ENCODE measurements at places on chromosomes 2 and 18.

DNA sequence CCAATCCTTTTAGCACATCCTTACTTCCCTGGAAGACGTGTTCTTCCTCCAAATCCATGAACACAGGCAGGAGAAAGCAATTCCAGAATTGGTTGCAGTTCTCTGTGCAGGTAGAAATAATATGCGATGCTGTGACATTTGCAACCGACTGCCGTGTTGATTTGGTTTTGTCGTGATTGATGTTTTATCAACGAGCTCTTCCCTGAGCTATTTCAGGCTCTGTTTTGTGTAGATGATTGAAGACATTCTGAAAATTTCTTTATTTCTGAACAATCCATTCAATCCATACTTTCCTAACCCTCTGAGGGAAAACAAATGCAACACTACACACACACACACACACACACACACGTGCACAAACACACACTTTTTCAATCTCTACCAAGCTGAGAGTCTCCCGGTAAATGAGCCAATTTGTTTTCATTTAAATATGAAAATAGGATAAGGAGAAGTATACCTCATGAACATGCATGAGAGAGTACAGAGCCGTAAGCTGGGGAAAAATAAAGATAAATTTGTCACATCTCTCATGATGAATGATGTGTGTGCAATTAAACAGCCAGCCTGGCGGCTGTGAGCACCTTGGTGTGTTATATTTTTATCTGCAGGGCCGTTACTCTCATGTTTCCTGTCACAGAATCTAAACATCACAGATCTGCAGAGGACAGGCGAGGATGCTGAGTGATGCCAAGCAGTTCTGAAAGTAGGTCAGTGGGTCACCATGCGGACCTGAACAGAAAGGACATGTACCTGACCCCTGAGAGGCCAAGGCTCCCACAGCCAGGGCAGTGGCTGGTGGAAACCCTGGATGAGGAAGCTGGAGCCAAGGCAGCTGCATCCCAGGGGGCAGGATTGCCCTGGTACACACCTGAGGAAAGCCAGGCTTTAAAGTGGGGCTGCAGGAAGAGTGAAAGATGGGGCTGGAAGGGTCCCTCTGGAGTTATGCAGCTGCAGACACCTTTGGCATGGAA, 64.8 kb downstream of the PDCL3 start:
- DNase-seq: no peak
- no peaks in the 10 kb centered on the region for H3K36me3 ChIP-seq
- no peak overlapping the region for H3K4me3 ChIP-seq
- H3K4me1 ChIP-seq: peaks cover 24% of the 10 kb centered on the region

GRCh38 chr18:59268721-59269562, 4.3 kb downstream of the RAX start:
- peak; percentile 40 for DNase-seq
- H3K36me3 ChIP-seq: no peaks in the 10 kb centered on the region
- H3K27ac ChIP-seq: no peak overlapping the region

- no peak overlapping the region for H3K4me3 ChIP-seq
- H3K27me3 ChIP-seq: no peaks in the 10 kb centered on the region
- peaks cover 11% of the 10 kb centered on the region for H3K36me3 ChIP-seq
- H3K27ac ChIP-seq: no peak overlapping the region
- DNase-seq: no peak
- peaks cover 5% of the 10 kb centered on the region for H3K4me1 ChIP-seq
These were observed 56.7 kb downstream of the ADI1 start for GRCh38 chr2:3462493-3463104.

DNA sequence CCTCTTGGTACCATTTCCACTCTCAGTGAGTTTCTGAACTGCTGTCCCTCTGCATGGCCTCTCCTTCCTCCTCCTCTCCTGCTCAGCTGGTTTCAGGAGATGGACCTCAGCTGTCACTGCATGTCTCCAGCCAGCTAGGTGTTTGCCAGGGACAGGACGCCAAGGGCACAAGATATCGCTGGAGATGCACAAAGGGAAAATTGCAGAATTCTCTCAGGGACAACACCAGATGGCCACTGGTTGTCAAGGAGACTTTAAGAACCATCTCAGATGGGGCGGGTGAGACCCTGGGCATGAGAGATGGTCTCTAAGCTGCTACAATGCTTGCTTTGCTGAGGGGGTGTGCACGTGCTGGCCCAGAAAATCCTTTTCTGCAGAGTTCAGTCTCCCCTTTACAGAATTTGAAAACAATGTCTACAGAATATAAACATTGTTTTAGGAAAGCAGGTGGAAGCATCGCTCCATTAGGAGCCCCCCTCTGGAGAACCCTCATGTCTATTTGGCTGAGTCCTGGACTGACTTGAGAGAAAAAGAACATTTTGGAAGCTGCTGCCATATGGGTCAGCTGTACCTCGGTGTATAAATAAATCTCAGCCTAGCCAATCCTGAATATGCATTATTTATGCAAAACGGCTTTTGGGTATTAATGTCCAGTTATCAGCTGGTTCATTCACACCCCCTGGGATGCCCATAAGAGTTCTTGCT, 57.8 kb upstream of the SPP2 start:
- no peak overlapping the region for H3K27ac ChIP-seq
- DNase-seq: no peak
- H3K4me1 ChIP-seq: peaks cover 40% of the 10 kb centered on the region

DNA sequence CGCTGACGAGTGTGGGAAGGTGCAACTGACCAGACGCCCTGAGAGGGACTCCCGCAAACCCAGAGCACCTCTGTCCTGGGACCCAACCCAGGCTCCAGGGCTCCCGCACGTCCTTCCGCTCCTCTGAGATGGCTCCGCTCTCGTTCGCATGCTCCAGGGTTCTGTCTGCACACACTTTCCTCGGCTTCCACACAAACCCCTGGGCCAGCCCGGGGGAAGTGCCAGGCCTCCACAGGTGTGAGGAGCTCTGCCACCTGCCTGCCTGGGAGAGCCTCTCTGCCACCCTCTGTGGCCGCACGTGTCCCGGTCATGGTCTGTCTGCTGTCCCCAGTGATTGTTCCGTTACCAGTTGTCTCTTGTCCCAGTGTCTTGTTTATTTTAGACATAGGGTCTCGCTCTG, 222.9 kb downstream of the HDAC4 start:
- DNase-seq: no peak
- no peak overlapping the region for H3K4me3 ChIP-seq
- no peaks in the 10 kb centered on the region for H3K27me3 ChIP-seq
- H3K27ac ChIP-seq: peak overlapping the region; percentile 49
- peaks cover 88% of the 10 kb centered on the region for H3K36me3 ChIP-seq

GRCh38 chr18:23578891-23579653, 7.2 kb downstream of the NPC1 start:
- no peak for DNase-seq
- H3K4me1 ChIP-seq: peaks cover 55% of the 10 kb centered on the region
- H3K36me3 ChIP-seq: peaks cover 44% of the 10 kb centered on the region

Data from activated T-helper 2 cell treated with anti-CD3 and anti-CD28 coated beads, Interferon-gamma antibody, Interleukin-2, Interleukin-4, amounts not matched to agents 10 μg/mL and 5 μg/mL and 100 μg/mL, durations not matched to agents 14 hours and 24 hours and 36 hours (primary cell).